ENCODE measurements at places on chromosomes 4 and X.

DNA sequence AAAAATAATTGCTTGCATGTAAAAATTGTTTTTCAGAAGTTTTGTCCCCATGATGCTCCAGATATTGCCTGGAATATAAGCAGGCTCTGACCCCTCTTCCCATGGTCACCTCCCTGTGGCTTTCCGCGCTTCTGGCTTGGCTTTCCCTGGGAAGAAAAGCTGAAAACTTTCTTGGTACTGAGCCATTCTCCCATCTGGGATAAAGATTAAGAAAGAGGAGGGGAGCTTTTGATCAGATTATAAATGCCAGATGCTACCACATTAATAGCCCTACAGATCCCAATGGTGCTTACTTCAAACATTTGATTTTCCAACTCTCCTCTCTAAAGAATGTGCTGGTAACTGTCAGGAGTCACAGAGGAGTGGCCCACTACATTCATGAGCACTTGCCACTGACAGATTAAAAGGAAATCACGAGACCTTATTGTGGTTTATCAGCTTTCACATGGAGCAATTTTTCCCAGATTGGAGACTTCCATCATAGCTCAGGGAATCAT is 54.4 kb upstream of the GAB1 start:
- no peak for DNase-seq

DNA sequence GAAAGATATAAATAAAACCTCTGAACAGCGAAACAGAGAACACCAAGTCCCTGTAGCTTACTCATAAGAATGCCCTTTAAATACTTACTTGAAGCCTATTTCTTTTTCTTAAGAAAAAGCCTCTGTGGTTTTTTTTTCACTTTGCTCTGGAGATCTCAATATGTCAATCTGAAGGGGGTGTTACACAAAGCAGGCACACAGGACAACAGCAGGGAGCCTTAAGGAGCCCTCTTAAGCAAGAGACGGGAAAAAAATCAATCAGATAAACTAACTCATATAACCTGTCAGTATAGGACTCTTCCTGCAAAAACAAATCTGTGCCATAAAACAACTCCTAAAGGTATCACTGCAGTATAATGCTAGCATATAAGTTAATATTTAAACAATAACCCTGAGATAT is 611.1 kb upstream of the ATOH1 start:
- no peak for DNase-seq

GRCh38 chrX:109927663-109928273 is 75.1 kb upstream of the TMEM164 start:
- DNase-seq, result no peak

- DNase-seq, result no peak
Measured at GRCh38 chr4:4315461-4316149, 25.6 kb downstream of the ZBTB49 start.

DNA sequence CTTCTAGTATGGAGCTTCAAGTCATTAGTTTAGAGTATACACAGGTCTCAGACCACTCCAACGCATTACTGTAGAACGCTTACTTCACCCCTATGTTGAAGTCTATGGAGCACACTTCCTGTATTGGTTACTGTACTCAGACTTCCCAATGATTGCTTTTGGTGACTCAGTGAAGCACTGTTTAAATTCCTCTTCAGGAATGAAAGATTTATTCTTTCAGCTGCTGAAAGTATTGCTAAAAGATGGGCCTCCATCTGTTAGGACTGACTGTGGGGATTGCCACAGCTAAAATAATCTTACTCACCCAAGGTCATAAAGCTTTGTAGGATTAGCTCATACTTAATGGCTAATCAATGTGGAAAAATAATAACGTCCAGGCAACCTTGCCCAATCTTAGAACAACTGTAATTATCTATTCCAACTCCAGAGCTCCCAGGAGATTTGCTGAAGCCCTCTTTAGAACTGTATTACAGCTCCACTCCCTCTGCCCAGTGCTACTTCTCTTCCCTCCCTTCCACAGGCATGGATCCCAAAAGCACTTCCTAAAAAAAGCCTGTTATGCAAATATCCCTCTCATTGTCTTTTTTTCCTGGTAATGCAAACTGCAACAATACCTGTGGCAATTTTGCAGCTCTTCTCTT is 281.9 kb upstream of the HS3ST1 start:
- DNase-seq, result no peak

DNA sequence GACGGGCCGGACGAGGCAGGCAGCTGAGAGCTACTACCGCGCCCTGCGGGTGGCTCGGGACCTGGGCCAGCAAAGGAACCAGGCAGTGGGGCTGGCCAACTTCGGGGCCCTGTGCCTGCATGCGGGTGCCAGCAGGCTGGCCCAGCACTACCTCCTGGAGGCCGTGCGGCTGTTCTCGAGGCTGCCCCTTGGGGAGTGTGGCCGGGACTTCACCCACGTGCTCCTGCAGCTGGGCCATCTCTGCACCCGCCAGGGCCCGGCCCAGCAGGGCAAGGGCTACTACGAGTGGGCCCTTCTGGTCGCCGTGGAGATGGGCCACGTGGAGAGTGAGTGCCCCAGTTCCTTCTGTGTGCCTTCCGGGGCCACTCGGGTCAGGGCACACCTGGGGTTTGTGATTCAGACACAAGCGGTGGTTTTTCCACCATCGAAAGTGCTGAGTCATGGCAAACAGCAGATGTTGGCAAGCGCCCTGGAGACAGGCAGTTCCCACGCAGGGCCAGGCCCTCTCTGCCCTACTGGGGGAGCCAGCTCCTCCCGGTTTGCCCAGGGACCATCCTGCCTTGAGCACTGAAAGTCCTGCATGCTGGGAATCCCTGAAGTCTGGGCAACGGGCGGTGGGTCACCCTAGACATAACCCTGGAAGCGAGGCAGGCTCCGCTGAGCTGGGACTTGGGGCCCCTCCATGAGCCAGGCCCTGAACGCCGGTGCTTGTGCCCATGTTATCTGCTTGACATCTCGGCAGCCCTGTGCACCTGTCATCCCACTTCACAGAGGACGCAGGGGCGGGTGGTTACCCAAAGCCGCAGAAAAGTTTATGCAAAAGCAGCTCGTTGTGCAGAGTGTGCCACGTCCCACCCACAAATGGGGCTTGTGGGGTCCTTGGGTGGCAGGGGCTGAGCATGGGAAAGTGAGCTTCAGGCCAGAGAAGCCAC is 29.5 kb downstream of the SH3TC1 start:
- DNase-seq, result peak; percentile 86

- peak; percentile 6 for DNase-seq
Measured at GRCh38 chr4:122827258-122827878, 737 bp downstream of the FGF2 start.

- no peak for DNase-seq
Measured at GRCh38 chrX:12997906-12998687, 23.2 kb downstream of the TMSB4X start.

DNA sequence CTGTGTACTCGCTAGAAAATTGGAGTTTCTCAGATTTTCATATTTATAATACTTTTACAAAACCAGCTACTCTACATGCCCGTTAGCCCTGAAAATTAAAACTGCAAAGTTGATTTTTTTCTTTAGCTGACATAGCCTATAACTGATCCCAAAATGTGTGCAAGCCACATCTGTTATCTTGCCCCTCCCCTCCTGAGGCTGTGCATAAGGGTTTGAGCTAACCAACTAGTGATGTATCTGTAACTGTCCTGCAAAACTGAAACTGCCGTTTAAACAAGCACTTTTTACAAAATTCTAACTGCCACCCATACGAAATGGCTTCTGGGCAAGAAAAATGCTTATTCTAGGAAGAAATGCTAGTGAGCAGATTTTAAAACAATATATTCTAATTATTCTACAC is 59.1 kb downstream of the EDNRA start:
- no peak for DNase-seq

DNA sequence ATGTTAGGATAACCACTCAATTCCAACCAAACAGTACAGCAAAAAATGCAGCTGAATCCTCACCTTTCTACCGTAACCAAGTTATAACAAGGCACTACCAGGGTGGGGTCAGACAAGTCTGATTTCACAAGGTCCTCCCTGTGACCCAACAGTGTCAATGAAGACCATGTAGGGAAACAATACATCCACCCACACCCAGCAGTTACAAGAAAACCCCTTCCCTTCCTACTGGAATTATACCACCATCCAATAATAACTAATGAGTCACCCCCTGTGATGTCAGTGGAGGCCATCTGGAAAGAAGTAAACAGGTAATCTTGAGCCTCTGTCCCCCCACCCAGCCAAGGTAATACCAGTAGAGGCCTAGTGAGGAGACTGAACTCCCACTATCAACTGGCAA is 117.6 kb downstream of the FGF16 start:
- no peak for DNase-seq

- no peak for DNase-seq
Measured at GRCh38 chr4:10656420-10656819, 28.1 kb downstream of the CLNK start.

- DNase-seq, result no peak
Measured at GRCh38 chr4:128840711-128841318, 31.3 kb downstream of the JADE1 start.

- DNase-seq, result no peak
Measured at GRCh38 chrX:41148553-41148952, 63.3 kb downstream of the USP9X start.

DNA sequence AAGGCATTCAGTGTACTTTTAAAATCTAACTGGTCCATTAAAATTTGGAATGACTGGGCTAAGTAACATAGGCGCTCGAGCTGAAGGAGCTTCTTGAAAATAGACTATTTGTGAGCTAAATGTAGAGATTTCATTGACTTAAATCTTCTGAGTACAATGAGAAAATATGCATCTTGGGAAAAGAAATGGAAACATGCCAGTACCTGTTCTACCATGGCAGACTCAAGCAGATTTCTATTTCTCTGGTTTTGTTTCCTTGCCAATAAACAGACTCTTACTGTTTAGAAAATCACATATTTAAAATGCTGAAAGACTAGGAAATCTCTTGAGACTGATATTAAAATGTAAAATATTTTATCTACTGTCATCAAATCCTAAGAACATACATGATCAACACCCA is 678.1 kb downstream of the FAT4 start:
- no peak for DNase-seq

DNA sequence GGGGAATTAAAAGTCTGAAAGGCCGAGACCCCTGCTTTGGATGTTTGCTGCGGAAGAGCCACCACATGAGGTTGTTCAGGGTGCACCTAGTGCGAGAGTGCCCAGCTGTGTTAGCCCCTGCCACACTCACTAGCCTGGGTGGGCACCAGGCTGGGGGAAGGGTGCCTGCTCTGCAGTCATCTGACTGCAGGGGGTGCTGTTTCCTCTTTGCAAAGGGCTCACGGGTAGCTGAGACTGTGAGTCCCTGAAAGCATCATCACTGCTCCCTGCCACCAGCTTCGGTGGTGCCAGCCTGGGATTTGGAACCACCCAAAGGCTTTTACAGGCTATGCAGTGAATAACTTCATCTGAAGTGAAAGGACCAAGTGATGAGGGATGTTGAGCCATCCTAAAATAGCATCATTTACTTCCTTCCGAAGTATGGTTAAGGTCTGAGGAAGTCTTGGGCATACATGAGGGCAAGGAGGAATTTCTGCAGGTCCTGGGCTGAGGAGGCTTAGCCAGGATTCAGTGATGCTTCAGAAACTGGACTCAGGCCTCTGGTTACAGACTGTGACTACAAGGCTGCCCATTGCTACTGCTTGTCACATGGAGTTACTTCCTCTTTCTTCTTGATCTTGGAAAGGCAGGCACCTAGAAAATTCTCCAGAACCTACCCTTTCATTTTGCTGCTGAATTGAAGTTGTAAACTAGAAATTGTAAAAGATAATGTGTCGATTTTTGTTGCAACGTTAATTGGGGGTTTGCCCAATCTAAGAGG is 293.2 kb upstream of the PRPS2 start:
- DNase-seq, result no peak

- DNase-seq, result no peak
Measured at GRCh38 chr4:137129441-137129840, 402.9 kb downstream of the PCDH18 start.

GRCh38 chr4:87982036-87982435 is 6.5 kb downstream of the SPP1 start:
- DNase-seq, result no peak

DNA sequence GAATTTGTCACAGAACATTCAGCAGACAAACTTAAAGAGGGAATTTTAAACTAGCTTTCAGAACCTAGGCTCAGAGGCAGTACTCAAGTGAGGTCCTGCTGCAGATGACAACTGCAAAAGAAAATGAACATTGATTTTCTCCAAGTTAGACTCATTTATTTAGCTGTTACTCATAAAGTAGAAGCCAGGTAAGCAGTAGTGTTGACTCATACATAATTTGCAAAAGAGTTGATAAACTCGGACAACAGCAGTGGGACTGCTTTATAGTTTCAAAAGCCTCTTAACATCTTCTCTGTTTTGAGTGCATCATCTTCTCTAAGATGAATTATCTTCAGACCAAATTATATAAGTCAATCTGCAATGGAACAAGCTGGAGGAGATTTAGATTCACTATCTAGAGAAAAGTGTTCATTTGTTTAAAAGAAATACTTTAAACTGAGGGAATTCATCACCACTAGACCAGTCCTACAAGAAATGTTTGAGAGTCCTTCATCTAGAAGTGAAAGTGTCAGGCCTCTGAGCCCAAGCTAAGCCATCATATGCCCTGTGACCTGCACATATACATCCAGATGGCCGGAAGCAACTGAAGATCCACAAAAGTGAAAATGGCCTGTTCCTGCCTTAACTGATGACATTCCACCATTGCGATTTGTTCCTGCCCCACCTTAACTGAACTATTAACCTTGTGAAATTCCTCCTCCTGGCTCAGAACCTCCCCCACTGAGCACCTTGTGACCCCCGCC is 49.5 kb downstream of the COQ2 start:
- DNase-seq, result no peak

DNA sequence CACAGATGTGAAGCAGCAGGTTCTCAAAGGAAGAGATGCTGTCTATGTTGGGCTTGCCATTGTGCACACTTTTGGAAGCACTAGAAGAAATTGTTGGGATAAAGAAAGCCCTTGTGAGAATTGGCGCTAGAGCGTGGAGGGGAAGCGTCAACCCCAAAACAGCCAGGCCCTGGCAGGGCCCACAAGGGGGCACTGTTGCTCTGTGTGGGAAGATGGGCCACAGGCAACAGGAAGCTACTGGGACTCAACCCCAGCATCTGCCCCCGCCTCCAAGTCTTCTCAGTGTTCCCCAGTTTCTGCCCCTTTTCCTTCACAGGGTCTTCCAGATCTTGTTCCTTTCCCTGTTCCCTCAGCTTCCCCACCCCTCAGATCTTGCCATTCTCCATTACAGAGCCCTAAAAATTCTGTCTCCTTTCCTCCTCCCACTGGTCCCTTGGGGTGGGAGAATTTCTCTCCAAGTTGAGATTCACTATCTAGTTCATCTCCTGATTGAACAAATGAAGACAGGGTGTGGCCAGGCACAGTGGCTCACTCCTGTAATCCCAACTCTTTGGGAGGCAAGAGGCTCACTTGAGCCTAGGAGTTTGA is 85.5 kb downstream of the STARD8 start:
- peak; percentile 28 for DNase-seq

- DNase-seq, result no peak
Measured at GRCh38 chrX:94515009-94515408, 841.0 kb downstream of the FAM133A start.

- DNase-seq, result peak; percentile 22
Measured at GRCh38 chr4:2798399-2799223, 5.7 kb downstream of the SH3BP2 start.

GRCh38 chrX:148577741-148578140 is 77.3 kb downstream of the AFF2 start:
- DNase-seq, result no peak
